ENCODE measurements at places on chromosomes 7 and 10. TPM values are rescaled to one million over a fixed set of nuclear protein-coding genes. Genes with fewer than 3 reads are reported as not detected.
A peak's percentile ranks its signal among the peaks of the same experiment; 100 is the strongest.

The TPST1 gene
- total RNA-seq, result 35.7 TPM

The FBXO24 gene
- total RNA-seq, result 0.60 TPM

The GET4 gene
- 44.8 TPM for total RNA-seq

The CLCN1 gene
- total RNA-seq, result 0.35 TPM

The SORBS1 gene
- 91.7 TPM for total RNA-seq

DNA sequence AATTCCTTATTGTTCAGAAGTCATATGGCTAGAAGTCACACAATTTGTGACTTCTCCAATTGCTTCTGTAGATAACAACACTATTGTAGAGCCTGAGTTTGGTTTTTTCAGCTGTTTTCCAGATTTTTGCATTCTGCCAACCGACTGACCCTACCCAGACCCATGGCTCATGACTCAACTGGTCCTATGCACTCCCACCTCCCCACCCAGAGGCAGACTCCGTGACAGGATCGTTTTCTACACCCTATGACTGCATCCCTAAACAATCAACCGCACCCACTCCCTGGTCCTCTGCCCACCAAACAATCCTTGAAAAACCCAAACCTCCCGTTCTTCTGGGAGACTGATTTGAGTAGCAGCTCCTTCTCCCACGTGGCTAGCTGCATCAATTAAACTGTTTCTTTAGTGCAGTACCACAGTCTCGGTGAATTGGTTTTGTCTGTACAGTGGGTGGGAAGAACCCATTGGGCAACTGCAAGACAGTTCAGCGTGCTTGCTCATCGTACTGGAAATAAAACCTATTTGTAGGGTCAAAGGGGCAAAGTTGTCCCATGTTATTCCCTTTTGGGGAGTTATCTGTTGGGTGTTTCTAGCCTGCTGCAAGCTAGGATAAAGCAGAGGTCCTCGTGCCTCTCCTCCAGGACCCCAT is 150.3 kb upstream of the FAM20C start:
- DNase-seq, result no peak

GRCh38 chr10:18364987-18365775 is 225.0 kb downstream of the CACNB2 start:
- DNase-seq, result no peak

DNA sequence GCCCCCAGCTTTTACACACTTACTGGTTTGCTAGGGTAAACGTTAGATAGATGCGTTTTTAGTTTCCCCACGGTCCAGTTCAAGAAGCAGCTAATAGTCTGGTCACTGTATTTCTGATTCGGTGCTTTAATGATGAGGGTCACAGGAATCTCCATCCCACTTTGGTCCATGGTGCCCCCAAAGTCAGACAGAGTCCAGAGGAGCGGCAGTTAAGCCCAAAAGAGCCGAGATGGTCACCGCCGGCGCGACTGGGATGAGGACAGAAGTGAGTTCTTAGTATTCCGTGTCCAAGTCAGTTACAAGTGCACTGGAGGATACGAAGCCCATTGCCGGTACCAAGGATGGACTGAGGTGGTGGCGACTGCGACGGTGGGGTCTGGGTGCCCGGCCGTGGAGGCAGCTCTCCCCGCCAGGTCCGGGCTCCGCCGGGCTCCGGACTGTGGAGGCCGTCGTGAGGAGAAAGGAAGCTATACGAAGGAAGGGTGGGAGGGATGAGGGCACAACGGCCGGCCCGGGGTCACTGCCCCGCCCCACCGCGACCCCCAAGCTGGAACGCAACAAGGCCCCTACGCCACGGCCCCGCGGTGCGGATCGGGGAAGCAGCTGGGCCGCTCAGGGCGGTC is 663 bp downstream of the HERPUD2 start:
- no peak for DNase-seq

DNA sequence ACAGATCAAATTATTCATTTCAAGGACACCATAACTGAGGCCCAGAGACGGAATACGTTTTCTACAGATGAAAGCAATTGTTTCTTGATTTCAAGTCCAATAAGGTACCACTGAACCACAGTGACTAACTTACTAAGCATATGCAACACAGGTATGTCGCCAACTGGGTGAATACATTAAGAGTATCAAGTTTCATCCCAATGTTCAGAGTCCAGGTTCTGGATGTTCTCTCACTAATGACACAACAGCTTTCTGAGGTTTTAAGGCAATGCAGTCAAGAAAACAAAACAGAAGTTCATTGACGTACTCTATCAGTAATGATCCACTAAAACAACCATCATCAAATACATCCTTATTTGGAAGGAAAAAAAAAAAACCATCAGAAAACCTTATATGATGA is 35.8 kb downstream of the NSUN6 start:
- no peak for DNase-seq

GRCh38 chr7:138495485-138495884 is 35.4 kb downstream of the TRIM24 start:
- DNase-seq, result no peak

GRCh38 chr7:99531354-99531765 is 20.6 kb downstream of the FAM200A start:
- no peak for DNase-seq

DNA sequence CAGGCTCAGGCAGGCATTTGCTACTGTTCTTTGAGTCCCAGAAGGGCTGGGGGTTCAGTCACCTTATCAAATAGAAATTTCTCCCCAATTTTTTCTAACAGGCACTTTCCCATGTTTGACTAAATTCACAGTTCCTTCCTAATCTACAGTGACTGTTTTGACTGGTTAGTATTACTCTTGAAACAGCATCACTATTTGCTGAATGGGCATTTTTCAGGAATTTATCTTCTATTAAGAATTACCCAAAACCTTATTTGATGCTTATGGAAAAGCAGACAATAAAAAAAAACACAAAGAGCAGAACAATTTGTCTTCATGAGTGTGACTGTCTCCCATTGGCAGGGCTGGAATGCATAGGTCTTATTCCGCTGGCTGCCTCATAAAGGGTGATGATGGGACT is 269.0 kb downstream of the DOCK4 start:
- no peak for DNase-seq

DNA sequence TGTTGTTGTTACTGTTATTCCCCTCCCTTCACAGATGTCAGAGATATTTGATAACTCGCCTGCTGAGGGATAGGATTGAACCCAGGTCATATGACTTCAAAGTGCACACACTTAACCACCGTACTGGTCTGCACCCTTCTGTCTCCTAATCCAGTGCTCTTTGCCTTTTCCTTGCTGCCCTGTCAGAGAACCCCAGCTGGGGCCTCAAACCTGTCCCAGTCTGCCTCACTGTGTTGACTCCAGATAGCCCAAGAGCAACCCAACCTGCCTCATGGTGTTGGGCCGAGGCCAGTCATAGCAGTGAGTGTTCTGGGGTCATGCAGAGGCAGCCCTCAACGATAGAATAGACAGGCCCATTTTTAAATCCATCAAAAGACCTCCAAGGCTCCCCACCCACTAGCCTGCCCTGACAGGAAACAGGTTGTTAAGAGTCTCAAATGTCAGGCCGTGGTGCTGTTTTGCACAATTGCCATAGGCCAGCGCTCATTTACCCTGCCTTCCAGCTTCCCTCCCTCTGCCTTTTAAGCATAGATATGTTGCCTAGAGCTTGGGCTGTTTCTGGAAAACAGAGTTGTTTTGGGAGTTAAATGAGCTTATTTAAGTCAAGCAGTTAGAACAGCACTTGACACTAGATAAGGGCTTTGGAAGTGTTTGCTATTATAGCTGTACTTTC is 37.0 kb upstream of the PDCD4 start:
- peak; percentile 96 for DNase-seq

DNA sequence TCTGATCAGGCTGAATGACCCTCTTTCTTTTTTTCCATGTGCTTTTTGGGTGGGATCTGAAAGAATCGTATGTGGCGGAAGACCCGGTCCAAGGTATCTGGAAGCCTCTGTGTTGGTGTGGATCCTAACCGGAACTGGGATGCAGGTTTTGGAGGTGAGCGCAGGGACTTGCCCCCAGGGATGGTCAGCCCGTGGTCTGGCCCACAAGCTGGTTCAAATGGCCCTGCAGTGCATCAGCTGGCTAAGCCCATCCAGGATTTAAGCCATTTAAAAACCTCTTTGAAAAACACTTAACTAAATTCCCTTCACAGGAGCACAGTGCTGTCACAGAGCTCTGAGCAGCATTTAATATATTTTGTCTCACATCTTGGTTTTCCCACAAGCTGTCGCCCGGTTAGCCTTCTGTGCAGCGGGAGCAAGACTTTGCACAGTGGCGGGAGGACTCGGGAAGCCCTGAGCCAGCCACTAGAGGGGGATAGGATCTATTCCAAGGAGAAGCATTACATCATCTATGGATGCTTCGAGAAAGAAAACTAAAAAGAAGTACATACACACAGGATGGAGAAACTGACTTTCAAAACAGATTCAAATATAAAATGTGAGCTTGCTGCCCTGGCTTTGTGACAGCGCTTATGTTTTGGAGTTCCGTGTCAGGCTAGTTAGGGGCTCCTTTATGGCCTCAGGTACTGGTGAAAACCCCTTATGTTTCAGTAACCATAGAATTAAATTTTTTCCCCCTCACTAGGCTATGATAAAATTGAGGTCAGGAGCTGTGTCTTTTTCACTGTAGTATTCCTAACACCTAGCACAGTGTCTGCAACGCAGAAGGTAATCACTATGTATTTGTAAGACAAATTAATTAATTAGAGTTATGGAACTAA is 11.3 kb downstream of the CPA2 start:
- peak; percentile 96 for DNase-seq

DNA sequence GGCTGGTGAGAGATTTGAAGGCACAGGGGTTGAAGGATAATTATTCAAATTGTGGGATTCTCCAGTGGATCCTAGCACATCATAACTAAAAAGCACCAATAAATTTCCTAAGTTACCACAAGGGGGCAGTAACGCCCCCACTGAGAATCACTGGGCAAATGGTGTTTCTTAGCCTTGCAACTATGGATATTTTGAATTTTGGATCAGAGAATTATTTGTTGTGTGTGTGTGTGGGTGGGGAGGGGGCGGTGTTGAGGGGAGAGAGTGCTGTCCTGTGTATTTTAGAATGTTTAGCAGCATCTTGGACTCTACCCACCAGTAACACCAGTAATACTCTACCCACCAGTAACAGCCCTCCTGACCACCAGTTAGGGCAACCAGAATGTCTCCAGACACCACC is 63.3 kb upstream of the PRKG1 start:
- peak; percentile 72 for DNase-seq

GRCh38 chr7:130959743-130960207 is 225.8 kb upstream of the KLF14 start:
- DNase-seq, result no peak

DNA sequence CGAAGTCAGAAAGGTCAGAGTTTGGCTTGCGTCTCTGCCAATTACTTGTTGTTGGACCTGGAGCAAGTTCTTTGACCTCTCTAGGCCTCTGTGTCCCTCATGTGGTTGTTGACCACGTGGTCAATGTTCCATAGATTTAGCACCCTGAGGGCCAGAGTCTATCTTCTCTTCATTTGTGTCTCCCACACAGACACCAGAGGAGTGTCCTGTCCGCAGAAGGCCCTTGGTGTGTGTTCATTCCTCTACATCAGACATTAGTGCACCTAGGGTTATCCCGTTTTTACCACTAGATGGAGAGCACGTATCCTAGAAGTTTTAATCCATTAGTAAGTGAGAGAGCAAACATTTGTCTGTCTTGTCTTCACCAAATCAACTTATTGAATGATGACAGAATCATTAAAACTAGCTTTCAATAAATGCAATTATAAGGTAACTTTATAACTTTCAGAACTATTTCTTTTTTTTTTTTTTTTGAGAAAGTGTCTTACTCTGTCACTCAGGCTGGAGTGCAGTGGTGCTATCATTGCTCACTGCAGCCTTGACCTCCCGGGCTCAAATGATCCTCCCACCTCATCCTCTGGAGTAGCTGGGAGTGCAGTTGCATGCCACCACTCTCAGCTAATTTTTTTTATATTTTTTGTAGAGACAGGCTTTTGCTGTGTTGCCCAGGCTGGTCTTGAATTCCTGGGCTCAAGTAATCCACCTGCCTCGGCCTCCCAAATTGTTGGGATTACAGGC is 122.5 kb upstream of the ANKRD1 start:
- DNase-seq, result no peak

DNA sequence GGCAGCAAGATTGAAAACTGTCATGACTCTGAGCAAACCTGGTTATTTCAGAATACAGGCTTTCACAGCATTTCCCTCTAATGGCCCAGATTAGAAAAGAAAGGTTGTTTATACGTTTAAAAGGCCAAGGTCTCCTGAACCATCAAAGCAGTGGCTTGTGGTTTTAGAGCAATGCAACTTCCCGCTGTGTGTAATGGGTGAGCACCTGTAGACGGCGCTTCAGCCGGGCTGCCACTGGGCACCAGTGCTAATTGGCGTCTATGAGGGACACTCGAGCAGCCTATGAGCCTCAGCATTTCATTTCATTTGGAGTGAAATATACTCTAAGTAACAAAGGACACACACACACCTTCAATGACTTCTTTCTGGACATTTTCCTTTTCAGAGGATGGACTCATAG is 671.0 kb upstream of the FZD8 start:
- no peak for DNase-seq

DNA sequence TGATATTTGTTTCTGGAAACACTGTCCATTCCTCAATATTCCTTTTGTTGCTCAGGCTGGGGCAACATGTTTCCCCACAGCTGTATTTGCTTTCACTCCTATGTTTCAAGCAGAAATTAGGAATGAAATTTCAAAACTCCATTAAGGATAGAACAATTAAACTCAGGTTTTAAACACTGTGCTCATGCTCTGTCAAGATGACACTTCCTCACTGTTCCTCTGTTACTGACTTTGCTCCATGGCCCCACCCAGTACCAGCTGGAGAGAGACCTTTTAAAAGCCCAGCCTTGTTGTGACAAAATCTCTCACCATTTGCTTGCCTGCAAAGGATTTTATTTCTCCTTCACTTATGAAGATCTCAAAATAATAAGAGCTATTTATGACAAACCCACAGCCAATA is 197.4 kb downstream of the ELMO1 start:
- no peak for DNase-seq

DNA sequence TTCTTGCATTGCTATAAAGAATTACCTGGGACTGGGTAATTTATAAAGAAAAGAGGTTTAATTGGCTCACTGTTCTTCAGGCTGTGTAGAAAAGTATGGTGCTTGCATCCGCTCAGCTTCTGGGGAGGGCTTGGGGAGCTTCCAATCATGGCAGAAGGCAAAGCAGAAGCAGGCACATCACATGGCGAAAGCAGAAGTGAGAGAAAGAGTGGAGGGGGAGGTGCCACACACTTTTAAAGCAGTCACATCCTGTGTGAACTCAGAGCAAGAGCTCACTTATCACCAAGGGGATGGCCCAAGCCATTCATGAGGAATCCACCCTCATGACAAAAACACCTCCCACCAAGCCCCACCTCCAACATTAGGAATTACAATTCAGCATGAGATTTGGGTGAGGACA is 303.5 kb downstream of the OTUD1 start:
- DNase-seq, result no peak
